ENCODE measurements at places on chromosomes 4 and X. TPM values are rescaled to one million over a fixed set of nuclear protein-coding genes. Genes with fewer than 3 reads are reported as not detected.

DNA sequence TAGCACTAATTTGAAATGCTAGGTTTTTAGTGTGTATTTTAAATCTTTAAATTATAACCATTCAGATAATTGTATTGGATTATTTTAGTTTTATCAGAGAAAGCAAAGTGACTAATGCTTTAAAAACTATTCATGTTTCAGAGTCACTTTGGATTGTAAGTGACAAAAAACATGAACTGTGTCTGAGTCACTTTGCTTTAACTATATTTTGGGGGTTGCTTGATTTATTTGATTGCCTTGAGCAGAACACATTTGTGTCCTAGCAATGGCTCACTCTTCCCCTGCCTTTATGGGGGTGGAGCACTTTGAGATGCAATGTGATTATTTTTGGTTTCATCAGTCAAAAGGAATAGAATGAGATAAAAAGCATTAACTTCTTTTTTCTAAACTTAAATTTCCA, 188.4 kb upstream of the ARX start:
- H3K27me3 ChIP-seq, result no peaks in the 10 kb centered on the region
- no peak overlapping the region for H3K4me3 ChIP-seq
- H3K36me3 ChIP-seq, result no peaks in the 10 kb centered on the region
- H3K4me1 ChIP-seq, result no peaks in the 10 kb centered on the region

GRCh38 chrX:10922159-10922558, 189.0 kb upstream of the HCCS start:
- no peak for DNase-seq
- H3K27me3 ChIP-seq, result no peaks in the 10 kb centered on the region
- no peaks in the 10 kb centered on the region for H3K4me1 ChIP-seq

- H3K4me1 ChIP-seq, result no peaks in the 10 kb centered on the region
- H3K36me3 ChIP-seq, result no peaks in the 10 kb centered on the region
- peak overlapping the region; percentile 40 for H3K4me3 ChIP-seq
- DNase-seq, result no peak
- H3K27me3 ChIP-seq, result no peaks in the 10 kb centered on the region
Observed at GRCh38 chrX:70289168-70289792, 447 bp downstream of the PDZD11 start.

DNA sequence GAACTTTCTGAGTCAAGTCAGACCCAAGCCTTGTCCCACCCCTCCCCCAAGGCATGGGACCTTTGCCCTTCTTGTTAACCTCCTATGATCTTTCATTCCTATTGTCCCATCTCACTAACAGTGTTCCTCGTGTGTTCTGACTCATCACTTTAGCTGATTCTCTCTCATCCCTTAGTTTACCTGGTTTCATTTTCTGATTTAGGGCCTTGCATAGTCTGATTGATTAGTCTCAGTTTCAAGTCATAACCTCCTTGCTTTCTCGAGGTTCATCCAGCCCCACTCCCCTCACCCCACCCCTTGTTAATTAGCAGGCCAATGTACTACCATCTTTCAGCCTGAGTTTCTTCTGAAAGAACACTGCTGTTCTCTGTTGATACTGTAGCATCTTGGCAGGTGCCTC, 517.4 kb downstream of the RPA4 start:
- H3K4me1 ChIP-seq, result no peaks in the 10 kb centered on the region
- DNase-seq, result no peak
- H3K27me3 ChIP-seq, result no peaks in the 10 kb centered on the region
- H3K36me3 ChIP-seq, result no peaks in the 10 kb centered on the region

DNA sequence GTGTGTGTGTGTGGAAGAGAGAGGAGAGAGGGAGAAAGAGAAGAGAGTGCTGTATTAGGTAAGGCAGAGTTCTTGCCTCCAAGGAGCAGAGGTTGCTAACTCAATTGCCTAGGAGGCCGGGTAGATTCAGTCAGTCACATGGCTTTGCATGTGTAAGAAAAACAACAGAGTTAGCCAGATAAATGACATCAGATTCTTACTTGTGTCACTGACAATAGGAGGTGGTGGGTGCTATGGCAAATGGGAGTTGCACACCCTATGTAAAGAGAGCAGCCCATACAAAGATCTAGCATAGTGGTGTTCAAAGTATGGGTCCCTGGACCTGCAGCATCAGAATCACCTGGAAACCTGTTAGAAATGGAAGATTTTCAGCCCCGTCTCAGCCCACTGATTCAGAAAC, 14.4 kb upstream of the PGRMC2 start:
- H3K4me3 ChIP-seq, result no peak overlapping the region
- H3K4me1 ChIP-seq, result no peaks in the 10 kb centered on the region
- no peaks in the 10 kb centered on the region for H3K36me3 ChIP-seq
- no peak for DNase-seq
- H3K27me3 ChIP-seq, result no peaks in the 10 kb centered on the region
- no peak overlapping the region for H3K27ac ChIP-seq

DNA sequence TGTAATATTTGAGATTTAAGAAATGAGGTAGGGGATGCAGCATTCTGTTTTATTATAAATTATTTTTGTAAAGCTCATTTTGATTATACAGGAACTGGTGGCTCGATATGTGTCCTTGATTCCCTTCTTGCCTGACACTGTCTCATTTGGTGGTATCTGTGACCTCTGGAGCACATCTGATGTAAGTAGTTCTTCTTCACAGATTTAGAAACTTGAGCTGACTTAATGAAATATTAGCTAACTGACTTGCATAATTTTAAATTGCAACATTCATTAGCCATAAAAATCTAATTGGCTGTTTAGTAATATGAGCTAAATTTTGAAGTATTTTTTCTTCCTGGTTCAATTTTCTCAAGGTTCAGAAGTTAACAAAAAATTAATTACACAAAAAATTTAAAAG, 69.1 kb downstream of the FBXL5 start:
- H3K27ac ChIP-seq, result no peak overlapping the region
- no peak overlapping the region for H3K4me3 ChIP-seq
- no peak for DNase-seq
- H3K27me3 ChIP-seq, result no peaks in the 10 kb centered on the region
- H3K4me1 ChIP-seq, result no peaks in the 10 kb centered on the region

- DNase-seq, result no peak
- H3K27ac ChIP-seq, result no peak overlapping the region
- H3K4me1 ChIP-seq, result no peaks in the 10 kb centered on the region
- H3K4me3 ChIP-seq, result no peak overlapping the region
Observed at GRCh38 chrX:9710332-9710731, 55.3 kb downstream of the GPR143 start.

- no peak overlapping the region for H3K27ac ChIP-seq
- no peaks in the 10 kb centered on the region for H3K27me3 ChIP-seq
- no peak overlapping the region for H3K4me3 ChIP-seq
- H3K4me1 ChIP-seq, result no peaks in the 10 kb centered on the region
Observed at GRCh38 chr4:100679926-100680325, 162.1 kb upstream of the EMCN start.

DNA sequence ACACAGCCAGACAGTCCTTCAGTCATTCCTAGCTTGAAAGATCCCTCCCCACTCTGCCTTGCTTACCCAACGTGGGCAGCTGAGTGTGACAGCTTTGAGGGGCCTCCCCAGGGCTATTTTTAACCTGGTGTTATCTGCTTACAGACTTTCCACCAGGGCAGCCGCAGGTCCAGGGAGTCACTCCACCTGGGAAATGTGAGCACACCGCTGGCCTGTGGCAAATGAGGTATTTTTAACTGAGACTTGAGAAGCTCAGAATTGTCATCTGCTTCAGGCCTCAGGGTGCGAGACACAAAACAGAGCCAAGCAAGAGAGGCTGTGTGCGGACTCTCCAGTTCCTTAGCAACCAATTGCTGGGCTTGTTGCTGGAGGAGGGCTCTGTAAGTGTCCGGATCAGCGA, 13.0 kb downstream of the CORIN start:
- no peak overlapping the region for H3K4me3 ChIP-seq
- H3K27me3 ChIP-seq, result no peaks in the 10 kb centered on the region

DNA sequence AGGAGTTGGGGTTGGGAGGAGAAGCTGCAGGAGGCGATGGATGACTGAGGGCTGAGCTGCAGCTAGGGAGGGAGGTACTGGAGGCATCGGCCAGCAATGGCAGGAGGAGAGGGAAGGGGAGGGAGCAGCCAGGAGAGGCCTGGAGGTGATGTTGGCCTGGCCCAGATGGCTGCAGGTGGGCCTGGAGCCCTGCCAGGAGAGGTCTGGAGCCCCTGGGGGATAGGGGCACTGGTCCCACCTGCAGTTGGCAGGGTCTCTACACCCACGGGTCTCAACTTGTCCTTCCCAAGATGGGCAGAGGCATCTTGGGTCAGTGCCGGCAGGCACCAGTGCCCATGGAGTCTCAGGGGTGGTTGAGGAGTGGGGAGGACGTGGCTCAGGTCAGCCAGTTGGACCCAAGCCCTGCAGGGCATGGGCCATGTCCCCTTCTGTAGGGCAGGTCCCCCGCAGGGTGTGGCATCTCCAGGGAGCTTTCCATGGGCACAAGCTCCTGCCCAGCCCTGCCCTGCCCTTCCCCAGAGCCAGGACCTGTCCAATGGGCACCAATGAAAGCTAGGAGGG, 2.7 kb upstream of the MXD4 start:
- H3K36me3 ChIP-seq, result no peaks in the 10 kb centered on the region
- H3K4me3 ChIP-seq, result no peak overlapping the region
- peaks cover 15% of the 10 kb centered on the region for H3K4me1 ChIP-seq
- no peaks in the 10 kb centered on the region for H3K27me3 ChIP-seq
- DNase-seq, result no peak

DNA sequence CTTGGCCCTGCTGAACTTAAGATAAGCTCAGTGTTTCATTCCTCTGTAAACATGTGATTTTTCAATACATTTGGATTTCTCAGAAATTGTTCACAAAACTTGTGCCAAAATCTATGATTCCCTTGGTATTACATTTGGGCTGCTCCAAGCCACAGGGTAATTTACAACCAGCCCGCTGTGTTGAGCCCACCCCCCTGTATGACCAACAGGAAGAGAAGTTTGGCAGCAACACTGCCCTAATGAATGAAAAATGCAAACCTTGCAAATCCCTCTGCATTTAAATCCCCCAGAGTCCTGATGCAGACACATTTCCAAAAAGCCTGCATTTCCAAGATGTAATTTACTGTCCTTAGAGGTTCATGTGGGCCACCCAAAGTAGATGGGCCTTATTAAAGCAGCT, 34.1 kb upstream of the GAB1 start:
- no peaks in the 10 kb centered on the region for H3K4me1 ChIP-seq
- no peaks in the 10 kb centered on the region for H3K36me3 ChIP-seq
- no peak for DNase-seq

GRCh38 chr4:2546286-2546823, 9.9 kb downstream of the FAM193A start:
- H3K36me3 ChIP-seq, result no peaks in the 10 kb centered on the region
- no peaks in the 10 kb centered on the region for H3K4me1 ChIP-seq
- H3K27me3 ChIP-seq, result no peaks in the 10 kb centered on the region

DNA sequence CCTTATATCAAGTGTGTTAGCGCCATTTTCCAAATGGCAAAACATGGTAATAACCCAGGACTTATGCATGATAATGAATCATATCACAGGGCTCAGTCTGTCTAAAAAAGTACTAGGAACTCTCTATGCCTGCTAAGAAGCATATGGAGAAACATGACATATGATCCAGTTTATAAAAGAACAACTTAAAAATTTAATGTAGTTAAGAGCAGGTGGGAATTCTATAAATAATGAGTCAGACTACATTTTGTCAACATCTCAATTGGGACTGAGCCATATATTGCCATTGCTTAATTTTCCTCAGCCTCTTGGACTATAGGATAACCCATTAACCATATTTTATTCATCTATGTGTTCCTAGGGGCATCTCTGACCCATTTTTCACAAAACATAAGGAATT, 360.4 kb upstream of the AGA start:
- DNase-seq, result no peak
- no peaks in the 10 kb centered on the region for H3K4me1 ChIP-seq
- no peaks in the 10 kb centered on the region for H3K36me3 ChIP-seq
- no peaks in the 10 kb centered on the region for H3K27me3 ChIP-seq
- H3K27ac ChIP-seq, result no peak overlapping the region

GRCh38 chr4:8534129-8534528, 46.1 kb upstream of the GPR78 start:
- peak overlapping the region; percentile 8 for H3K4me3 ChIP-seq
- DNase-seq, result peak; percentile 82
- peak overlapping the region; percentile 82 for H3K27ac ChIP-seq

- no peak overlapping the region for H3K27ac ChIP-seq
- H3K27me3 ChIP-seq, result no peaks in the 10 kb centered on the region
- H3K4me1 ChIP-seq, result no peaks in the 10 kb centered on the region
- DNase-seq, result no peak
Observed at GRCh38 chr4:130028552-130028951, 932.6 kb downstream of the C4orf33 start.

- H3K4me1 ChIP-seq, result no peaks in the 10 kb centered on the region
- no peak overlapping the region for H3K27ac ChIP-seq
- no peaks in the 10 kb centered on the region for H3K27me3 ChIP-seq
- no peak for DNase-seq
- no peak overlapping the region for H3K4me3 ChIP-seq
Observed at GRCh38 chr4:176575141-176575730, 217.5 kb downstream of the VEGFC start.

DNA sequence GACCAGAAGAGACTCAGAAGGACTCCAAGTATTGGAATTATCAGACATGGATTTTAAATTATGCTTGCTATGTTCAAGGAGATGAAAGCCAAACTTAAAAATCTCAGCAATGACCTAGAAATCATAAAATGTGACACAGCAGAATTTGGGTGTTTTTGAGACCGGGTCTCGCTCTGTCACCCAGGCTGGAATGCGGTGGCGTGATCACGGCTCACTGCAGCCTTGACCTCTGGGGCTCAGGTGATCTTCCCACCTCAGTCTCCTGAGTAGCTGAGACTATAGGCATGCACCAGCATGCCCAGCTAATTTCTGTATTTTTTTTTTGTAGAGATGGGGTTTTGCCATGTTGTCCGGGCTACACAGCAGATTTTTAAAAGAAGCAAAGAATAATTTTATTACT, 12.7 kb downstream of the TAB3 start:
- DNase-seq, result no peak
- no peak overlapping the region for H3K4me3 ChIP-seq
- no peaks in the 10 kb centered on the region for H3K4me1 ChIP-seq
- H3K27ac ChIP-seq, result no peak overlapping the region
- no peaks in the 10 kb centered on the region for H3K27me3 ChIP-seq

DNA sequence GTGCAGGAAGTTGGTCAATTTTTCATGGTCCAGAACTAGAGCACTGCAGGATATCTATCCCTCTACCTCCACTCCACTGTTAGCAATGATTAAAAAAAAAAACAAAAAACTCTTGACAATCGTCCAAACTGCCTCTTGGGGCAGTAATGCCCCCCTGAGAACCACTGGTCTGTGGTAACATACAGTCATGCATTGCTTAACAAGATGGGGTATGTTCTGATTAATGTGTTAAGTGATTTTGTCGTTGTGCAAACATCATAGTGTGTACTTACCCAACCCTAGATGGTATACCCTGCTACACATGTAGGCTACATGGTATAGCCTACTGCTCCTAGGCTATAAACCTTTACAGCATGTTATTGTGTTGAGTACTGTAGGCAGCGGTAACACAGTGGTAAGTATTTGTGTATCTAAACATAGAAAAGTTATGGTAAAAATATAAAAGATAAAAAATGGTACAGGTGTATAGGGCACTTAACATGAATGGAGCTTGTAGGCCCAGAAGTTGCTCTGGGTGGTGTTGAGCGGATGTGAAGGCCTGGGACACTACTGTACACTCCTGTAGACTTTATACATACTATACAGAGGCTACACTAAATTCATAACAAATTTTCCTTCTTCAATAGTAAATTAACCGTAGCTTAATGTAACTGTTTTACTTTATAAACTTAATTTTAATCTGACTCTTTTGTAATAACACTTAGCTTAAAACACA, 34.1 kb downstream of the ART3 start:
- no peak overlapping the region for H3K27ac ChIP-seq
- DNase-seq, result no peak
- no peaks in the 10 kb centered on the region for H3K27me3 ChIP-seq

ARHGAP24 gene
- 6.7 TPM for total RNA-seq

PRRG3 gene
- 1.2 TPM for total RNA-seq

MAGEA2 gene
- 7.8 TPM for total RNA-seq

AKAP14 gene
- total RNA-seq, result not detected

CLTRN gene
- 0.36 TPM for total RNA-seq

FGF16 gene
- not detected for total RNA-seq

MAGED2 gene
- total RNA-seq, result 304 TPM

PPP4R3C gene
- not detected for total RNA-seq

SOWAHB gene
- 3.9 TPM for total RNA-seq
